CD4-positive, alpha-beta T cell treated with Interferon gamma for 1 hour (primary cell): ENCODE measurements at places on chromosomes 4 and X.

DNA sequence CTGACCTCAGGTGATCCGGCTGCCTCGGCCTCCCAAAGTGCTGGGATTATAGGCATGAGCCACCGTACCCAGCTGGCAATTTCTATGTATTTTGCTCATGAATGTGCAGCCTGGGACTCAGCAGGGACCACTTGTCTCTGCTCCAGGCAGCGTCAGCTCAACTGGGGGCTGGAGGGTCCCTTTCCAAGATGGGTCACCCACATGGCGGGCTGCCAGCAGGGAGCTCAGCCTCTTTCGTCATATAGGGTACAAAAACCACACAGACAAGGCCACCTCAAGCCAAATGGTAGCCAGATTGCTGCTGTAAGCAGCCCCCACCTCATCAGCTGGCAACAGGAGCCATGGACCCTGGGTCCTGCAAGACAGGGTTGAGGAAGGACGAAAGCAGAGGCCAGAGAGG is 2.4 kb upstream of the CLDN24 start:
- no peak for DNase-seq

DNA sequence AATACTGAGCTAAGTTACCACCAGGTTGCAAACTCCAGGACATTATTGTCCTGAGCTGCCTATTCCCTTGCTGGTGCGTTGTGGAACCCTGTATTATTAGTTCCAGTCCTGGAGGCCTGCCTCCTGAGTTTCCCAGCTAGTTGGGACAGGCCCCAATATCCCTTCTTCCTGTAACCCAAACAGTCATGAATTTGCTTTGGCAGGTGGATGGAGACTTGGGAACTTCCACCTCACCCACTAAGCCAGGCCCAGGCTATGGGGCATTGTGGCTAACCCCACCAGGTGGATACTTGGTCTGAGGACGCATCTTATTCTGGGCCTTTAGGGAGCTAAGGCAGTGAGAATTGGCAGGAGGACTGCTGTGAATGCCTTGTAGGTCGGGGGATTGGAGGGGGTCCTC is 5.0 kb downstream of the RBM3 start:
- DNase-seq, result no peak

DNA sequence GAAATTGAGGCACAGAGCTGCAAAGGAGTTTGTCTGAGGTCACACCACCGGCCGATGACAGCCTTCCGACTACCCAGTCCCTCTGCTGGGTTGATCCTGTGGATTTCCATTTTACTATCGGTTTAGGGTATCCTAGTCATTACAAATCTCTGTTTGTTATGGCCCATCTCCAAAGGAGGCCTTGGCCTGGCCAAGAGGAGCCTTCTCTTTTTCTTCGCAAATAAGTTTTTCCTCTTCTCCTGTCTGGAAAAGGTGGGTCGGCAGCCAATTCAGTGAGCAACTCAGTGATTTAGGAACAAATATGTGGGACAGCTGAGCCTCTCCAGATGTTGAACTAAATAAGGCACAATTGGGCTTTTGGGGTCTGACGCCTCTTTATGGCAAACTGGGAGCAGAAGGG is 169.2 kb upstream of the RBPJ start:
- DNase-seq, result no peak

- DNase-seq, result no peak
These were observed 238.4 kb upstream of the TEX13A start for GRCh38 chrX:105458846-105459245.

DNA sequence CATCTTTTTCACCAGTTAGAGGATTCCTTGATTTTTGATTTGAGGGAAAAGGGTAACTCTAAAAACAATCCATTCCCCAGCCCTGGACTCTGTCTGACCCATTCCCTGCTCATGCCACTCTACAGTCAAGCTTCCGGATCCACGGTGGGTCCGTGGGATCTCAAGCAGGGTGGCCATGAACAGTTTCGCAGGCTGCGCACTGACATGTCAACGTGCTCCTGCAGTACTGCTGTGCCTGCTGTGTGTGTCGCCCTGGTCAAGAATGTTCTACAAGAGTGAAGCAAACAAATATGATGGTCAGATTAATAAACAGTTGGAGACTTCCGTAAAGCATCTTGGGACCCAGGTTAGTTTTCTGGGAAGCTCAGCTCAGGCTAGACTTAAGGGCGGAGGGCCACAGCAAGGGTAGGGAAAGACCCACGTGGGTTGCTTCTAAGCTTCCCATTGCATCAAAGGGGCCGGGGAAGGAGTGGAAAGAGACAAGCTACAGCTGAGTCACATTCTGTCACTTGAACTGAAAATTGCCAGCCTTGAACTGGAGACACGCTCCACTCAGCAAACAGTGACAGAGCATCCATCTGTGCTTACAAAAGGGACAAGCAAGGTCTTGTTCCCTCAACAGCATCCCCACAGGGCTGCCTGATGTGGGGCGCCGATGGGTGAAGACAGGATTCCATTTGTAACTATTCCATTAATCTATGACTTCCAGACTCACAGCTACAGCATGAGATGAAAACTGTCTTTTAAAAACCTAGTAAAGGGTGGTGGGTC is 81.8 kb downstream of the MTMR1 start:
- DNase-seq, result no peak

DNA sequence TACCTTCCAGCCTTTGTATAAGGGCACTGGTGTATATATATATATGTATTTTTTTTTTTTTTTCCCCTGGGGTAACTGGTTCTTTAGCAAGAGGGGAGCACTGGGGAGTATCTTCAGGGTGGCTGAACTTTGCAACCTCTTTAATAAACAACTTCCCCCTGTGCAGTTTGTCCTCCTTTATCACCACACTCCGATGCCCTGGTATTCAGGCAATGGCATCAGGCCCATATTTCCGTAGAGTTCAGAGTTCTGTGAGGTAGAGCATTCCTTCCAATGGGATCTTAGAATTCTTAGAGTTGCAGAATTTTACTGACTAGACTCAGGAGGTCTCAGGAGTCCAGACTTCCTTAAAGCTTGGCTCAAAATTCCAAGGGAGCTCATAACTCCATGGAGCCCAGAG is 24.6 kb downstream of the NYX start:
- DNase-seq, result no peak

DNA sequence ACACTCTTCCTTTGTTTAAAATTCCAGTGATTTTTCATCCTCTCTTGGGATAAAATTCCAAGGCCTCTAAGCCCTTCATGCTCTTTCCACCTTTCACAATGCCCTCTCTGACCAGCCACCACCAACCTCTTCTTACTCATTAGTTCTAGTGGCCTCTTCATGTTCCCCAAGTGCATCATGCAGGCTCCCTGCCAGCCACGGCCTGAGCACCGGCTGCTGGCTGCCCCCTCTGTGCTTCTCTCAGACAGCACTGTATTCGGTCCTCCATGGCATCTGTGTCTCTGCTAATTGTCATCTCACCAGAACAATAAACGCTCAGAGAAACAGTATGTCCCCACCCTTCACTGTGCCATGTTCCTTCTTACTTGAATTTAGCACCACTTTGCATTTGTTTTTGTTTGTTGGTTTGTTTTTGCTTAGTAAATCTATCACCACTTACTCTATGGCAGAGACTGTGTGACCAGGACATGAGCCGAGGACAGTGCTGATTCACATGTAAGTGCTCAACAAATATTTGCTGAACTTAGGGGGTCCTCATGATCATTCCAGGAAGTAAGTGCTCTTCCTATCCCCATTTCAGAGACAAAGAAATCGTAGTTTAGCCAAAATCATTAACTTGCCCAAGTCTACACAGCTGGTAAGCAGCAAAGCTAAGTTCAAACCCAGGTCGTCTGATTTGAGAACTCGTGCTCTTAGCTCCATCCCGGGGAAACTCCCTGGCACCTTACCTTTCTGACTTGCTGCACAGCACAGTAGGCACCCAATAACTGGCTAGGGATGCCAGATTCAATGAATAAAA is 77.1 kb upstream of the UCP1 start:
- no peak for DNase-seq

DNA sequence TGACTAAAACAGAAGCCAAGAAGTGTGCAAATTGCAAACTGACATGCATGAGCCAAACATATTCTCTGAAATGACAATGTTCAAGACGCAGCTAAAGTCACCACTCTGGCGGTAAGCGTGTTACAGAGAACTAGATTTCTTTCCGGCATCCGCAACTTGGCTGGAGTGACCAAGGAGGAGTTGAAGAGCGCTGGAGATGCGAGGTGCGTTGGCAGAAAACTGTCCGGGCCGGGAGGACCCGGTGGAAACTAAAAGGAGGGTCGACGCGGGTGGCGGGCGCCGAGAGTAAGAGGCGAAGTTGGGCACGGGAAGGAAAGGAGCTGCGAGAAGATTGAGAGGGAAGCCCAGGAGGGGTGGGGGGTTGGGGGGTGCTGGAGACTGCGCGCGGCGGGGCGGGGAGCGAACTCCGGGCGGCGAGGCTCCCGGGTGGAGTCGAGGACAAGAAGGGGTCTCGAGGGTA is 807 bp downstream of the SEL1L3 start:
- DNase-seq, result no peak

DNA sequence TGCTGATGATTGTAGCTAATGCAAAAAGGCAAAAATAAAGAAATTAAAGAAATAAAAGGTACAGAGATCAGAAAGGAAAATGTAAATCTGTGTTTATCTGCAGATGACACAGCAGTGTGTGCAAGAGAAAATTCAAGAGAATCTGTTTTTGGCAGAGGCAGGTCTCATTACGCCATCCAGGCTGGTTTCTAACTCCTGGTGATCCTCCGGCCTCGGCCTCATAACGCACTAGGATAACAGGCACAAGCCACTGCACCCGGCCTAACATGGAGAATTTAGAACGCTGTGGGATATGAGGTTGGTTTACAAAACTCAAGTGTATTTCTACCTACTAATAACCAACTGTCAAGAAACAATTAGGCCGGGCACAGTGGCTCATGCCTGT is 29.4 kb downstream of the CTBP1 start:
- DNase-seq, result no peak

DNA sequence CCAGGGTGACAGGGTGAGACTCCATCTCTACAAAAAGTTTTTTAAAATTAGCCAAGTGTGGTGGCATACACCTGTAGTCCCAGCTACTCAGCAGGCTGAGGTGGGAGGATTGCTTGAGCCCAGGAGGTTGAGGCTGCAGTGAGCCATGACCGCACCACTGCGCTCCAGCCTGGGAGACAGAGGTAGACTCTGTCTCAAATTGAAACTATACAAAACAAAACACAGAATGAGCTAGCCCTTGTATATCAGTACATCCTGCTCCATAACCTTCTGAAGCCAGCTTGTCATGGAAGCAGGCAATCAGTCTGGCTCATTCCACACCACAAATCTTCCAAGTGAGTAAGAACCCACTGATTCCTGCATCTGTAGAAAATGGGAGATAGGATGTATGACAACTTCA is 49.0 kb downstream of the CD99L2 start:
- no peak for DNase-seq

GRCh38 chr4:175062183-175062592 is 144.0 kb downstream of the ADAM29 start:
- no peak for DNase-seq

- DNase-seq, result no peak
These were observed 28.8 kb upstream of the FGF13 start for GRCh38 chrX:138740341-138740740.

DNA sequence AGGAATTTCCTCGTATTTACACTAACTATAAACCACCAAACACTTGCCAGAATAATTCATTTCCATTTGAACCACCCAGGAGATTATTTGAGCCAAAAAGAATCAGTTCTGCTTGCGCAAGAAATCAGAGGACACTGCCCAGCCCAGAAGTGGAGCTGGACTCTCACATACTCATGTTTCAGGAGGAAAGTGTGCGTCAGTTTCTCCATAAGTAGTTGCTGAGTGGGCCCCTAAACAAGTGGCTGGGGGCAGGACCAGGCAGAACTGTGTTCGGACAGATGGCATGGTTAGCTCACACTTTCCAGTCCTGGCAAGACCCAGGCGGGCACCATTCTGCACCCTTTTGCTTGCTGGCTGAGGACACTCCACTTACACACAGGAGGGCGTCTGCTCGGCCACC is 38.8 kb downstream of the BTC start:
- no peak for DNase-seq

- no peak for DNase-seq
These were observed 1451.9 kb upstream of the AGA start for GRCh38 chr4:178894126-178894525.

DNA sequence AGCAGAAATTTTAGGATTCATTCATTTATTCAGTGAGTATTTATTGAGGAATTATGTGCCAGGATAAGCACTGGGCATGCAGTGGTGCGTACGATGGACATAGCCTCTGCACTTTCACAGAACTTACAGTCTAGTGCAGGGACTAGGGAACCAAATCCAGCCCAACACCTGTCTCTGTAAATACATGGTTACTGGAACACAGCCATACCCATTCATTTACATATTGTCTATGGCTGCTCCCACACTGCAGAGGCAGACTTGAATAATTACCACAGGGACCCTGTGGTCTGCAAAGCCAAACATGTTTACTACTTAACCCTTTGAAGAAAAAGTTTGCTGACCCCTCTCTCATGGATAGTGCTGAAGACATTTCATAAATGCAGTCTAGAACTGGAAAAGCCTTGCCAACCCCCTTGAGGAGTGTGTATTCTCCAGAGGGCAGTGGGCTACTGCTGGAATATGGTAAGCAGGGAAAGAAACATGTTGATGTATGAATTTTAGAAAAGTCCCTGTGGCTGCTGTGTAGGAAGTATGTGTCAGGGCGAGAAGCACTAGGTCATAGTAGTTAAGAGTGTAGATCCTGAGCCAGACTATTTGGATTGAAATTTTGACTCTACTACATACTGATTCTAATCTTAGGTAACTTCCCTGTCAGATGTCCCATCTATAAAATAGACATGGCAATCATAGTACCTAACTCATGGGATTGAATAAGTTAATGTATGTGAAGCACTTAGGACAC is 75.5 kb downstream of the GALNT7 start:
- DNase-seq, result no peak

DNA sequence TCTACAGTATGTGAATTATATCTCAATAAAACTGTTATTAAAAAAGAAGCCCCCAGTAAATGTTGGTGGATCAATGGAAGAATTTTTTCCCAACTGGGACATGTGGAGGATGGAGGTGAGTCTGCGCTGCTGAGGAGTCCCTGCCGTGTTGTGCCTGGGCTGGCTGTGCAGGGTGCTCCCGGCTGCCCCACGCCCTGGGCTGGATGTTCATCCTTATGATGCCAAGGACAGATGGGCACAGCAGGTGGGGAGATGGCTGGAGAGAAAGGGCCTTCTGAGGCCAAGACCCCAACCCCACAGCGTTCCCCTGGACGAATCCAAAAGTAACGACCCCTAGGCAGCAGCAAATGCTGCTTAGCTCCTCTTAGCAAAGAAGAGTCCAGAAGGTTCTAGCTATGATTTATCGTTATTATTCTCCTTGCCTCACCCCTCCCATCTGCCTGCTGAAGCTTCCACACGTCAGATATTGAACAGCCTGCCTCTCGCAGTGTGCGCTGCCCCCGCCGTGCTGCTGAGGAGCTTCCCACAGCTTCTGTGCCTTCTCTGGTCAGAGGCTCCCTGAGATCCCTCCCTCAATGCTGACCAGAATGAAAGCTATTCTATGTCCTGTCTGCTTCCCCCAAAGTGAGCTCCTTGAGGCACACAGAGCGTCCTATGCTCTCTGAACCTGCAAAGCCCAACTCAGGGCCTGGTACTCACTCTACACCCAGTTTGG is 26.5 kb downstream of the HMX1 start:
- DNase-seq, result no peak

DNA sequence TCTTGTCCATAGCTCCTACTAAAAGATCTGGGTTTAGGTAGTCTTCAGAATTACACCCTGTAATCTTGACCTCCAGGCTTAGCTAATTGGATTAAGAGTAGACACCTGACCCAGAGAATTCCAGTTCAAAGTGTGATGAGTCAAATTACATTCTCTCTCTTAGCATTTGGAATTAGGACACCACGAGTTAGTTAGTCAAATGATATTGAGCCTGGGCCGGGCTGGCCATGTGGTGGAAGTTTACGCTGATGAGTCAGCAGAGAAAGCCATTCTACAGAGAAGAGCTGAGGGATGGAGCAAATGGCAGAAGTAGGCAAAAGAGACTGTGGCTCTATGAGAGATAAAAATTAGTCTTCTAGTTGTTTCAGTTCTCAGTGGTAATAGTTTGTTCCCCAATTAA is 31.1 kb downstream of the CEP44 start:
- no peak for DNase-seq
